Fibroblast of the aortic adventitia (primary cell): ENCODE measurements at places on chromosomes 13 and 19. TPM values are rescaled to one million over a fixed set of nuclear protein-coding genes. Genes with fewer than 3 reads are reported as not detected.

DNA sequence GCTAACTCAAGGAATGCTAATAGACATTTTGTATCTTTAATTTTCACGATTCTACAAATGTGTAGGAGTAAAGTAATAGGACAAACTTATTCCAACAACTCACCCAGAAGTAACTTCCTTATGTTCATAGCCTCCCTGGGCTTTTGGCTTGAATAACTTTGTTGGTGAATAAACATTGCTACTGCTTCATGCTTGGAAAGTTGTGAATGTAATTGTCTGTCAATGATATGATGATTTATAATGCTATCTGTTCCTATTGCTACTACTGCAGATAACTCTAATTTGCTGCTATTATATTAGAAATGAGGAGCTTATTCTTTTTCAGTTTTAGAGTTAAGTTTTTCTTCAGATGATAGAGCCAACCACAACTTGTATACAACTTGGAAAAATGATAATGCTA is 307.7 kb downstream of the PCDH9 start:
- DNase-seq, result no peak

- no peak for DNase-seq
Measured at GRCh38 chr13:111857846-111858560, 208.9 kb upstream of the SOX1 start.

ELSPBP1 gene
- not detected in 2 replicates for total RNA-seq

GRCh38 chr13:105177265-105177900 is 1358.1 kb downstream of the EFNB2 start:
- DNase-seq, result no peak

DNA sequence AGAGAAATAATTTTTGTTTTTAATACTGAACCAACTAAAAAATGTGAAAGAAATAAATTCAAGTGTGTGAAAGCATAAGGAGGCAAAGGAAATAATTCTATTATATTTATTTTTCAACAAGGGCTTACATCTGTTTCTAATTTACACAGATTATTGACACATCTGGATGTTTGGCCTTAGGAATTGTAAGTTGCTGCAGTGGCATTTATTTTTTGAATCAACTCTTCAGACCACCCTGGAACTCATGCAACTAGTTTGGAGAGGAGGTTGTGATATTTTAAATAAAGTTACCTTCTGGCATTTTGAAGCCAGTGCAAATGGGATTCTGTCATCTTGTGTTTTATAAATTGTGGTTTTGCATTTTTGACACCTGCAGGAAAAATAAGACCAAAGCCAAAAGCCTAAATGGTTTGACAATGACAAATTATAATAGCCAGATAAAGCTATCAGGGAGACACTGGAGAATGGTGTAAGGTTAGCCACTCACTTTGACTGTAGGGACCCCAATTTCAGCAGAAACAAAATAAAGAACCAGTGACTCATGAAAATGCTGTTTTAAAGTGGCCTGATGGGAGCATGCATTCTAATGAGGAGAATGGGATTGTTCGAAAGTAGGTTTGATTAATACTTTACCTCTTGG is 192.9 kb downstream of the KLF5 start:
- peak; percentile 10 for DNase-seq

DNA sequence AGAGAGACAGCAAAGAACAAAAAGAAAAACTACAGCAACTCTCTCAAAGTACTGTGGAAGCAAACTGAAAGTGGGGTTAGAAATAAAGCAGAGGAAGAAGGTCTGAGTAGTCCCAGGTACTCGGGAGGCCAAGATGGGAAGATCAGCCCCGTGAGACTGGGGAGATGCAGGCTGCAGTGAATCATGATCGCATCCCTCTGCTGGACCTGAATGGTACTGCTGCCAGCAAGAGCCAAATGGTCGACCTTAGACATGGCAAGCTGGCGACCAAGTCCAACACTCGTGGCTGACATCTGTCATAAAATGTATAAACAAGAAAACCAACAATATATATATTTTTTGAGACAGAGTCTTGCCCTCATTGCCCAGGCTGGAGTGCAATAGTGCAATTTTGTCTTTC is 33.7 kb upstream of the ZNF724 start:
- DNase-seq, result peak; percentile 18

GRCh38 chr19:35643255-35644205 is 2.0 kb downstream of the ETV2 start:
- DNase-seq, result peak; percentile 69

CAMSAP3 gene
- total RNA-seq, result not detected in 2 replicates

- no peak for DNase-seq
Measured at GRCh38 chr19:30117636-30118145, 175.7 kb downstream of the URI1 start.

PROSER1 gene
- total RNA-seq, result 10.6 and 15.9 TPM in 2 replicates

- DNase-seq, result no peak
Measured at GRCh38 chr19:597406-598315, 8.0 kb downstream of the HCN2 start.

DNA sequence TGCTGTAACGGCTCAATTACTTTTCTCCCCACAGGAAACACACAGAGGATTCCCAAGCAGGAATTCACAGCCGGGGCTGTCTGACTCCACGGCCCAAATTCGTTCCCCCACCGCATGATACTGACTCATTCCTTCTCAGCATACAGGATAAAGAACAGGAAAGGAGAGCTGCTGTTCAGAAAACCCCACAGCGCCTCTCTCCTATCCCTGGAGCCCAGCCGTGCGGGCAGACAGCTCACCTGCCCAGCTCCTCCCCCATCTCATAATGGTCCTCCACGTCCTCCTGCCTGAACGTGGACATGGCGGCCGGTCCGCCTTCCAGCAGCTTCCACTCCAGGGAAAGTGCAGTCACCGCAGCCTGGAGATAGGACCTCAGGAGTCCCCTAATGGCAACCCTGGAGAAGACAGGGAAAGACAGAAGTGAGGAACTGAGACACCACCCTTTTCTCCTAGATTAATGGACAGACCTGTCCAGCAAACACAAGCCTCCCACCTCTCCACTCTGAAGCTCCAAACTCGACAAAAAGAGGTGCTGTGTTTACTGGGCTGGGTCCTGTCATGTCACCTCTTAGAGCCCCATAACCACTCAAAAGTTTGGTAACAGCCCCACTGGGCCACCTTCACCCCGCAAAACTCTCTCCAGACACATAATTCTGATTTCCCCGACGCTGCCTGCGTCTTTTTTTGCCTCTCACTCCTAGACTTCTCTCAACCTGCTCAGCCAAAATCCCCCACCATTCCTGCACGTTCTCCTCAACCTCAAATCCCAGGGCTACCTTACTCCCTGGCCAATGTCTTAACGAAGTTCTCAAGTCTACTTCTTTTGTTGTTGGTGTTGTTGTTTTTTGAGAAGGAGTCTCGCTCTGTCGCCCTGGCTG is 1.2 kb downstream of the DAPK3 start:
- DNase-seq, result peak; percentile 78

SLC10A2 gene
- total RNA-seq, result not detected in 2 replicates

- DNase-seq, result no peak
Measured at GRCh38 chr13:51068501-51068900, 42.6 kb downstream of the C13orf42 start.

DNA sequence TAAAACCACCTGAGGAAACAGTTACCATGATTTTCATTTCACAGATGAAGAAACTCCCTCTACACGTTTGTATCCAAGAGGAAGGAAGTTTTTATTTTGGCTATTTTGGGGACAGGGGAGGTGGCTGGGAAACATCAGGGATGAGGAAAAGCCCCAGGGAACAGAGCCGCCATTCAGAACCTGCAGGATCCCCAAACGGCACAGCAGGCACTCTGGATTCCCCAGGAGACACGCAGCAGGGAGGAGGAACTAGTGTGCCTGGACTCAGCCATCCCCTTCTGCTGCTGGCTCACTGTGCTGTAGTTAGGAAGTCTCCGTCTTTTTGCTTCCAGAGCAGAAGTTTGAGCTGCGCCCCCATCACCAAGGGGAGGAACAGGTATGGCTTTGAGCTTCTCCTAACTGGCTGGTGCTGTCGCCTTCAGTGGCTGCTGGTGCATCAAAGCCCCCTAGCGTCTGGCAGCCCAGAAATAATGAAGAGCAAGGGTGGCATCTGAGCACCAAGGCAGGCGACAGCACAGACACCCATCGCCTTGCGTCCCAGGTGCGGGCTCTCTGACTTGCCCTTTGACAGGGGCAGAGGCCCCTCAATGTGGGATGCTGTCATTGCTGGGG is 4.2 kb downstream of the NAPA start:
- no peak for DNase-seq

DNA sequence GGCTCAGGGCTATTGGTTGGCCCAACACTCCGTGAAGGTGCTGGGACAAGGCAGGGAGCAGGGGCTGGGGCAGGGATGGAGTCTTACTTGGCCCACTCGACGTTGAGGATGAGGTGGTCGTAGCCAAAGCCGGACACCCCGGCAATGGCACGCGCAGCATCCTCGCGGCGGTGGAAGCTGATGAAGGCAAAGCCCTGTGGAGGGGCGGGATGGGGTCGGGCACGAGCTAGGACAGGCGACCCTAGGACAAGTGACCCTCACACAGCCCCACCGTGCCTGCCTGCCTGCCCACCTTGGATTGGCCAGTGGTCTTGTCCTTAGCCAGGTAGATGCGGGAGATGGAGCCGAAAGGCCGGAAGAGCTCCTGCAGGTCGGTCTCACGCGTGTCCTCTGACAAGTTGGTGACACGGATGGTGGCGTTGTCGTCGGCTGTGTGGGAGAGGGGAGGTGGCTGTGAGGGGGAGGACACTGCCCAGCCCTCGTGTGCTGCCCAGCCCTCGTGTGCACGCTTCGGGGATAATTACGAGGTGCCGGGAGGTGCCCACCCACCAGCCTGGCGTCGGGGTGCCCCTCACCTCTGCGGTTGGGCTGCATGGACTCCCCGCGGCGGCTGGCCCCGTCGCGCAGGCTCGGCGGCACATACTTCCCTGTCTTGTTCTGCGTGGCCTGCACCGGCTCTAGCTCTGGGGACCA is 4.0 kb downstream of the P2RY11 start:
- no peak for DNase-seq

DNA sequence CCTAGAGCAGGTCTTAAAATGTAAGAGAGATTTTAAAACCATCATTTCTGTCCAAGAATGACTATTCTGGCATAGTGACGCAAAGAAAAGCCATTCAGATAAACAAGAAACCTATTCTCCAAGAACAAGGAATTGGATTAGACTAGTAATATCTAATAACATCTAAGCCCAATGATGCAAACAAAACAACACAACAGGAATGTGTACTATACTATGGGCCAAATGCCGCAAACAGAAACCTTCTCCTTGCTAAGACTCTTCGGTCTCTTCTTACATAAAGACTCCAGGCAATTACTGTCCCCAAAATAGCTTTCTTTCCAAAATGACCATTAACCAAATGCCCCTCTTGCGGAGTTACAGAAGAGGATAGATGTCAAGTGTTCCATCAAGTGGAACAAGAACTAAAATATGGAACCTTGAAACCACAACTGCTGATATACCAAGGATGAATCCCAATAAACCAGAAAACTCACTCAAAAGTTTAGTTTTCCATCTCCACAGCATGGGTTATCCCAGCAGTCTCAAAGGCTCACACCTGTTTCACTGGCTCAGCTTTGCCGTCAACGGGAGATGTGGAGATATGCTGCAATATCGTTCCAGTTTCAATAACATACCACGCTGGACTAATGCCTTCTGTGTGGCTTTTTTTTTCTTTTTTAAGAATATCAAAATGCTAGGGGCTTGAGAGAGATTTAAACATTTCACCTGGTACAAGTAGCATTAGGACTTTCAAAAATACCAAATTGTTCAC is 76.2 kb downstream of the FOXO1 start:
- peak; percentile 33 for DNase-seq

GRCh38 chr13:50085063-50085462 is 69.8 kb downstream of the KCNRG start:
- DNase-seq, result peak; percentile 79

GRCh38 chr13:111958612-111959395 is 108.1 kb upstream of the SOX1 start:
- no peak for DNase-seq

NLRP7 gene
- not detected in 2 replicates for total RNA-seq

DNA sequence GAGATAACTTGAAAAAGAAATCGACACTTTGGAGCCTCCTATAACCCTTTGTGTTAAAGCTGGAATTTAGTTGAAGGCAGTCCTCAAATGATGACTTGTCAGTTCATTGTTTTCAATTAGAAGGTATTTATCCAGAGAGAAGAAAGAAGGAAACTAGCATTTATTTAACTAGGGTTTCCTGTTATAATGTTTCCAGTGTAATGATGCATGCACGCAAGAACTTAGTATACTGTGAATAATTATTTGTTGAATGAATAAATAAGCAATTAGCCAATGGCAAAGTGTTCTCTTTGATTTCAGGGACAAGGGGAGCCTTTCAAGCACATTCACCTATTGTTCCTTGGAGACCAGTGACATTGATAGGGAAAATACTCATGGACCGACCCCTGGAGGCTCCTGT is 307.4 kb downstream of the KLF5 start:
- no peak for DNase-seq

TYROBP gene
- total RNA-seq, result not detected in 2 replicates

ZGLP1 gene
- 0.16 and 0.63 TPM in 2 replicates for total RNA-seq

LRP3 gene
- total RNA-seq, result 15.0 and 33.2 TPM in 2 replicates

DNA sequence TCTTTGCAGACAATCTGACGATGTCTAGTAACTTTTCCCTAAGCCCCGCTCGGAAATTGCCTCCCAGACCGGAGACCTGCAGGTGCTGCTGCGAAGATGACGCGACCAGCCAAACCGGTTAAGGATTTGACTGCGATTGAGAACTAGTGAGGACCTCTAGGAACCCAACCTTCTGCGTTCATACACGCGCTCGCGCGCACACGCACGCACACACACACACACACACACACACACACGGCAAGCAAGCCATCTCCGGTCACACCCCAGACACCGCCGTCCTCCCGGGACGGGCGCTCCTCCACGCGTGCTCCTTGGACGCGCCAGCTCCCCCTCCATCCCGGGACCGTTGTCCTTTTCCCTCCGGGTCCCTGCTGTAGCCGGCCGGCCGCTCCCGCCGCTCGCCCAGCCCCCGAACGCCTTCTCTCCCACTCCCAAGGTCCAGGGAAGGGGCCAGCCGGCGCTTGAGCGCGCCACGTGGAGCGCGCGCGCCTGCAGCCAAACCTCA is 1.2 kb downstream of the TBC1D4 start:
- DNase-seq, result peak; percentile 56

NMRK2 gene
- not detected in 2 replicates for total RNA-seq

CEACAM4 gene
- total RNA-seq, result not detected in 2 replicates

DNA sequence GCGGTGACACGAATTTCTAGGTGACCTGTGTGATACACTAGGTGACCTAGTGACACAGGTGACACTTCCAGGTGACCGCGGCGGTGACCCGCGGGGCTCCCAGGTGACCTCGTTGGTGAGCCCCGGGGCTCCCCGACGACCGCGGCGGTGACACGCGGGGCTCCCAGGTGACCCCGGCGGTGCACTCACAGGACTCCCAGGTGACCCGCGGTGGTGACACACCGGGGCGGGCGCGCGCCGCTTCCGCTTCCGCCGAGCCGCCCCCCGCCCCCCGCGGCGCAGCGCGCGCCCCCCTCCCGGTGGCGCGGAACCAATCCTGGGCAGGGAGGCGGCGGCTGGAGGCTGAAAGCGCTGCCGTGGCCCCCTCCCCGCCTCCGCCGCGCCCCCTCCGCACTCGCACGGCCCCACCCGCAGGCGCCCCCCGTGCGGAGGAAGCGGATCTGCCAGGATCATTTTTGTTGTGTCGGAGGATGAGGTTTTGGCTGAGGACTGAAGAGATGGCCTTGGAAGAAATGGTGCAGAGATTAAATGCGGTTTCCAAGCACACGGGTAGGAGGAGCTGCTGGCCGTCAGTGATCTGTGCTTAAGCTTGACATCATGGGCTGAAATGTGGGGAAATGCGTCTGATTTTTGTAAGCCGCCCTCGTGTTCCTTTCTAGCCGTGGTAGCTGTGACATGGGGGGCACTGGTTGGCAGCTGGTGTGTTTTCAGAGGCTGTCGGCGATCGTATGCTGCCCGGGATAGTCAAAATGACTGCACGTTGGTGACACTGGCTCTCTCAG is at the start of gene MCF2L:
Gene MCF2L, plus strand, starts transcription at position 305 of the 782 bp plus-strand sequence. Its CDS starts 166 bp downstream, at position 471.
- peak; percentile 23 for DNase-seq

SUCLA2 gene
- 57.8 and 70.1 TPM in 2 replicates for total RNA-seq

GRCh38 chr19:4970558-4971423 is 1.9 kb downstream of the KDM4B start:
- peak; percentile 27 for DNase-seq
